ENCODE measurements at places on chromosomes 6 and 20. TPM values are rescaled to one million over a fixed set of nuclear protein-coding genes. Genes with fewer than 3 reads are reported as not detected.

DNA sequence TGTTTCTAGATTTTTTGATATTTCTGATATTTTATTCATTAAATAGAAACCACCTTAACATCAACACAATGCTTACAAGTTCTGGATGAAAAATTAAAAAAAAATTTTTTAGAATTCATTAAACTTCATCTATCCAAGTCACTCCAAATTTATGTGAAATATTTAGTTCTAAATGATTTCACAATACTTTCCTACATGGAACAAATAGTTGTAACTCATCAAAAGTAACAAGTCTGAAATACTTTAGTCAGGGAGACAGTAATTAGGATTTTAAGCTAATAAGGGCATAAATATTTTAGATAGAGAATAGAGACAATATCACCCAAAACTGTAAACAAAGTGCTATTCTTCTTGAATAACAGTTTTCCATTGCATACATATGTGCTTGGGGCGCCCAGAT lies 147.8 kb downstream of the HIVEP2 start:
- no peaks in the 10 kb centered on the region for H3K36me3 ChIP-seq
- H3K27ac ChIP-seq: no peak overlapping the region
- DNase-seq: no peak
- no peaks in the 10 kb centered on the region for H3K27me3 ChIP-seq
- no peaks in the 10 kb centered on the region for H3K4me1 ChIP-seq
- H3K4me3 ChIP-seq: no peak overlapping the region

Gene BRPF3
- total RNA-seq: 23.4 TPM

Gene LHFPL5
- total RNA-seq: not detected

Gene C6orf47
- 17.8 TPM for total RNA-seq

DNA sequence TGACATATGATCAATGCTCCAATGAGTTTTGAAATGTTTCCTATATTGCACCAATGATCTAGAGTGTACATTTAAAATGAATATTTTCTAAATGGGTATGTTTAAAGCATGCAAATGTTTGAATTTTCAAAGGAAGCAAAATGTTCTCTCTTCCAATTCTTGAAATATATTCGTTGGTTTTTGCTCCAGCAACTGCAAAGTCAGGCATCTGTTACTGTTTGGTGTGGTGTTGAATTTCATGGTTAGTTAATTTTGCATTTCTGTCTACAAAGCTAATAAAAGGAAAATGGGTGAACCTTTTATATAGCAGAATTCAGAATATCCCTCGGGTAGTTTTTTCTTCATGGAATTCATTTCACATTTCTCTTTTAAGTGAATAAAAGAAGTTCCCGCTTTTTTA lies 1018.3 kb downstream of the GRIK2 start:
- no peak overlapping the region for H3K27ac ChIP-seq
- no peaks in the 10 kb centered on the region for H3K4me1 ChIP-seq
- H3K4me3 ChIP-seq: no peak overlapping the region
- DNase-seq: no peak
- H3K36me3 ChIP-seq: no peaks in the 10 kb centered on the region
- no peaks in the 10 kb centered on the region for H3K27me3 ChIP-seq

- H3K4me3 ChIP-seq: no peak overlapping the region
- H3K27ac ChIP-seq: no peak overlapping the region
- H3K4me1 ChIP-seq: no peaks in the 10 kb centered on the region
- no peak for DNase-seq
- H3K27me3 ChIP-seq: no peaks in the 10 kb centered on the region
- H3K36me3 ChIP-seq: no peaks in the 10 kb centered on the region
Measured at GRCh38 chr6:1933292-1933691, 312.1 kb downstream of the GMDS start.

DNA sequence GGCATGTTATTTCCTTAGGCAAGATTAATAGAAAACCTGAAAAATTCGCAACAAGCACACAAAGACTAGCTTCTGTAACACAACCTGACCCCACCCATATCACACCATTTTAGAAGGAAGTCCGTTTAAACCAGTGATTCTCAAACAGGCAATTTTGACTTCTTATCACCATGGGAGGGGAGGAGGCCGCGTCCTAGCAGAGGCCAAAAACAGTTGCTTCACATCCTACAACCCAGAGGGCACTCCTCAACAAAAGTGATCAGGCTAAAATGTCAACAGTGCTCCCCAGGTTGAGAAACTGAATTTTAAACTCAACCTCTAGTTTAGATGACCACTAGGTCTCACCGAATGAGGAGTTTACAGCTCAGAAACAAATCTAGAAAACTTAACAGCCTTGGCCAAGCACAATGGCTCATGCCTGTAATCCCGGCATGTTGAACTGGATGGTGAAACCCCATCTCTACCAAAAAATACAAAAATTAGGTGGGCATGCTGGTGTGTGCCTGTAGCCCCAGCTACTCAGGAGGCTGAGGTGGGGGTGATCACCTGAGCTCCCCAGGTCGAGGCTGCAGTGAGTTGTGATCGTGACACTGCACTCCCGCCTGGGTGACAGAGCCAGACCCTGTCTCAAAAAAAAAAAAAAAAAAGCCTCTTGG lies 3.4 kb downstream of the SNX5 start:
- H3K36me3 ChIP-seq: no peaks in the 10 kb centered on the region
- H3K4me1 ChIP-seq: no peaks in the 10 kb centered on the region
- no peaks in the 10 kb centered on the region for H3K27me3 ChIP-seq
- H3K4me3 ChIP-seq: no peak overlapping the region
- peak overlapping the region; percentile 98 for H3K27ac ChIP-seq

Gene HCRTR2
- not detected for total RNA-seq

DNA sequence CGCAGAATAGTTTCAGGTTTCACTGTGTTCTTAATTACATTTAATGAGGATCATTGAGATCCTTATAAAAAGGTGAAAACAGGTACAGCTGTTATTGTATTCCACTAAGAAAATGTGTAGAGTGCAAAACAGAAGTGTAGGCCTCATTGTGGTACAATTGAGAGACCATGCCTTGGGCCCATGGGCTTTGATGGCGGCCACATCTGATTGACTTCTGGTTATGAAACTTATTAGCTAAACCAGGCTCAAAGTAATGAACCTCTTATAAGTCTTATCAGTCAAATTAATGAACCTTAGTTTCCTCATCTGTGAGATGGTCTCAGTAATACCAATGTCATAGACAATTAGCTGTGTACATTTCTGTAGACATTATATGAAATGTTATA lies 148.7 kb downstream of the ZDHHC14 start:
- DNase-seq: no peak
- H3K36me3 ChIP-seq: no peaks in the 10 kb centered on the region
- no peak overlapping the region for H3K4me3 ChIP-seq
- H3K27me3 ChIP-seq: no peaks in the 10 kb centered on the region
- peaks cover 21% of the 10 kb centered on the region for H3K4me1 ChIP-seq

DNA sequence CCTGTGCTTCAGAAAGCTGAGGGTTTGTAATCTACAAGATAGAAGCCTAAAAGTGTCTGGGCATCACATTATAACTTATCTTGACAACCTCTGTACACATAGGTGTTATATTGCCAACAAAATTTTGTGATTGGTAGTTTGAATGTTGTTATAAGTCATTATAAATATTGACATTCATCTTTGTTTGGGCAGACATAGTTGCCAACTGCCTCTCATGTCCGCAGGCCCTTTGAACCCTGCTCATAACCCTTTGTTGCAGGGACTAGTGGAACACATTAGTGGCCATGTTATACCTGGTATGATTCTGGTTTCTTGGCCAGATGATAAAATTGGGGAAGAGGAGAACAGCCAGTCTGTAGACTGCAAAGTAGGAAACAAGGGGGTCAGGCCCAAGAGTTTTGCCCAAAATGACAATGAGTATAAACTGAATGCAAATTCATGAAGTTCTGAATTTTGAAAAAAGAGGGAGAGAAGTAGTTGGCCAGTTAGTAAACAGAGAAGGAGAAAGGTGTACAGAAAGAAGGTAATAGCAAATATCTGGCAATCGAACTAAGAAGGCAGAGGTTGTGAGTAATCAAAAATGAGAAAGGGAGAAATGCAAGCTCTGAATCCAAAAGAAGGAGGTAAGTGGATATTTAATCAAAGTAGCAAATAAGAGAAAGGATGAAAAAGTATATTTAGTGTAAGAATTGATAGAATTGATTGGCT lies 21.6 kb upstream of the LMBRD1 start:
- H3K27ac ChIP-seq: no peak overlapping the region
- H3K27me3 ChIP-seq: no peaks in the 10 kb centered on the region
- H3K4me1 ChIP-seq: no peaks in the 10 kb centered on the region
- DNase-seq: no peak

- H3K27ac ChIP-seq: no peak overlapping the region
- no peak overlapping the region for H3K4me3 ChIP-seq
- DNase-seq: no peak
- no peaks in the 10 kb centered on the region for H3K36me3 ChIP-seq
- no peaks in the 10 kb centered on the region for H3K27me3 ChIP-seq
Measured at GRCh38 chr6:79353226-79353625, 118.7 kb upstream of the HMGN3 start.

DNA sequence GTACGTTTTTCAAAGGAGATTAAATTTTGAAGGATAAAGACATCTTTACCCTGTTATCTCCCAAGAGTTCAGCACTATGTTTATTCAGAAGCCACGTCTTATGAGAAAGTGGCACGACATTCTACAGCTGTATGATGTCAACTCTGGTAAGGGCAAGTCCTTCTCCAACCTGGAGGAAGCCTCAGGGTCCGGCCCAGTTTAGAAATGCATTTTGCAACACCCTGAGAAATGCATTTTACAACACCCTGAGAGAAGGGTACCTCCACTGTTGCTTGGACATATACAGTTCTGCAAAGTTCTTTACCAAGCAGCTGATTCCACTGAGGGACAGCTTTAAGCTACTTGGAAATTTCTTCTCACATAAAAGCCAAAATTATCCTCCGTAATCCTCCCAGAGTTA lies 17.5 kb downstream of the NAPB start:
- H3K36me3 ChIP-seq: no peaks in the 10 kb centered on the region
- no peaks in the 10 kb centered on the region for H3K27me3 ChIP-seq
- no peak overlapping the region for H3K4me3 ChIP-seq
- H3K27ac ChIP-seq: no peak overlapping the region

Gene PRICKLE4
- 5.6 TPM for total RNA-seq

DNA sequence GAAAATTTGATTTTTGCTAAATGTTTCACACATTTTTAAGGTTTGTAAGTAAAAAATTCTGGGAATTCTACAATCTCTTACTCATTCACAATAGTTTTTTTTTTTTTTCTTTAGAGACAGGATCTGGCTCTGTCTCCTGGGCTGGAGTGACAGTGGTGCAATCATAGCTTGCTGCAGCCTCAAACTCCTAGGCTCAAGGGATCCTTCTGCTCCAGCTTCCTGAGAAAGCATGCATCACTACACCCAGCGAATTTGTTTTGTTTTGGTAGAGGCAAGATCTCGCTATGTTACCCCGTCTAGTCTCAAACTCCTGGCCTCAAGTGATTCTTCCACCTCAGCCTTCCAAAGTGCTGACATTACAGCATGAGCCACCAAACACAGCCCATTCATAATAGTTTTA lies 232.8 kb downstream of the GJA1 start:
- no peak overlapping the region for H3K4me3 ChIP-seq
- no peaks in the 10 kb centered on the region for H3K27me3 ChIP-seq
- peaks cover 15% of the 10 kb centered on the region for H3K4me1 ChIP-seq
- H3K36me3 ChIP-seq: no peaks in the 10 kb centered on the region
- DNase-seq: no peak

- no peak overlapping the region for H3K27ac ChIP-seq
- no peaks in the 10 kb centered on the region for H3K27me3 ChIP-seq
- H3K4me1 ChIP-seq: no peaks in the 10 kb centered on the region
- DNase-seq: no peak
- no peak overlapping the region for H3K4me3 ChIP-seq
Measured at GRCh38 chr6:30013291-30013922, 47.7 kb upstream of the POLR1H start.

GRCh38 chr6:14622085-14622484 lies 504.5 kb downstream of the CD83 start:
- DNase-seq: no peak
- no peak overlapping the region for H3K4me3 ChIP-seq
- H3K36me3 ChIP-seq: no peaks in the 10 kb centered on the region
- no peaks in the 10 kb centered on the region for H3K27me3 ChIP-seq

Gene TRIM38
- 5.2 TPM for total RNA-seq

Gene PNLDC1
- 0.33 TPM for total RNA-seq

GRCh38 chr6:169996378-169997051 lies 245.1 kb downstream of the ERMARD start:
- H3K4me1 ChIP-seq: no peaks in the 10 kb centered on the region
- no peak overlapping the region for H3K27ac ChIP-seq
- H3K27me3 ChIP-seq: no peaks in the 10 kb centered on the region
- no peak overlapping the region for H3K4me3 ChIP-seq
- H3K36me3 ChIP-seq: no peaks in the 10 kb centered on the region

Gene KCNQ5
- not detected for total RNA-seq

Gene NR2E1
- not detected for total RNA-seq

GRCh38 chr6:15106958-15107643 lies 138.8 kb upstream of the JARID2 start:
- no peak overlapping the region for H3K4me3 ChIP-seq
- no peak overlapping the region for H3K27ac ChIP-seq
- no peaks in the 10 kb centered on the region for H3K36me3 ChIP-seq

GRCh38 chr20:43969501-43970182 lies 55.0 kb downstream of the TOX2 start:
- H3K4me3 ChIP-seq: no peak overlapping the region
- no peaks in the 10 kb centered on the region for H3K36me3 ChIP-seq
- H3K27ac ChIP-seq: no peak overlapping the region
- no peaks in the 10 kb centered on the region for H3K4me1 ChIP-seq

DNA sequence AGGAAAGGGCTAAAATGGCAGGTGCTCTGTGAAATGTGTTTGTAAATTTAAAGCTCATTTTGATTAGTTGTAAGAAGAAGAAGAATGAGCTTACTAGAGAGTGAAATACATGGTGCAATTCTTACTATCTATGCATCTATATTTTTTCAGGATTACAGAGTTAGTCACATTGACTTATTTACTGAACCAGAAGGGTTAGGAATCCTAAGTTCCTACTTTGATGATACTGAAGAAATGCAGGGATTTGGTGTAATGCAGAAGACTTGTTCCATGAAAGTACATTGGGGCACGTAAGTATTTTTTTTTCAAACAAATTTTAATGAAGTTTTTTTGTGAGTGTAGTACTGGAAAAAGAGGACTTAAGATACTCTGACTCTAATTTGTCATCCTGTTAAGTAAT lies 99.3 kb downstream of the RTN4IP1 start:
- H3K4me1 ChIP-seq: no peaks in the 10 kb centered on the region
- H3K27ac ChIP-seq: no peak overlapping the region
- DNase-seq: no peak
- no peaks in the 10 kb centered on the region for H3K36me3 ChIP-seq
- H3K27me3 ChIP-seq: no peaks in the 10 kb centered on the region
- no peak overlapping the region for H3K4me3 ChIP-seq

Gene PHACTR2
- total RNA-seq: 47.6 TPM

- H3K27me3 ChIP-seq: no peaks in the 10 kb centered on the region
- H3K4me1 ChIP-seq: peaks cover 26% of the 10 kb centered on the region
Measured at GRCh38 chr20:35697696-35698297, 1.4 kb downstream of the NFS1 start.

Gene AHI1
- 8.5 TPM for total RNA-seq
